ENCODE measurements at places on chromosomes 11 and 22.

DNA sequence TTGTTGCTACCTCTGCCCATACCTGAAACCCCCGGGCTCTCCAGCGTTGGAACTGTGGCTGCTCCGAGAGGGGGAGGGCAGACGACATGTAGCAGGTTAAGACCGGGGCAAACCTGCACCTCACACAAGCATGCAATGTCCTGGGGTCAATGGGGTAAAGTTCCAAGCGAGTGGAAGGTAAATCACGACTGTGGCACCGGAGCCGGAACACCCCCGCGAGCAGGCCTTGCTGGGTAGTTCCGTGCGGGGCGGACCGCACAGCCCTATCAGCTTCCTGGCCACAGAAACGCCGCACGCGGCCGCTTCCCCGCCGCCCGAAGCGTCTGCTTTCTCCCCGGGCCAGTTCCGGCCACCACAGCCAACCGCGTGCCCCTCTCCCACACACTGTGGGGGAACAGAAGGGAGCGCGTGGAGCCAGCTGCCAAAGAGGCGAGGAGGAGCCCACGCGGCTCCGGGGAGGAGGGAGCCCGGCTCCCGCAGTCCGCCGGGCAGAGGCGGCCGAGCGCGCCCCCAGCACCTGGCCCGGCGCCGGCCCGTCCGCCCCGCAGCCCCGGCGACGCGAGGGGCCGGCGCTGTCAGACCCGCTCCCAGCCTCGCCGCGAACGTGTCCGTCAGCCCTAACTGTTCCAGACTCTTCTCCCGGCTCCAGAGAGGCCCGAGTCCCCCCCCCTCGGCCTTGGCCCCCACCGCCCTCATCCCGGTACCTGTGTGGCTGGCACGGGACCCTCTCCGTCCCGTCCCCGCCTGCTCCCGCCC, 1.6 kb downstream of the SPTBN2 start:
- DNase-seq, result no peak

GRCh38 chr22:33923660-33924246, 3.5 kb upstream of the LARGE1 start:
- no peak for DNase-seq

DNA sequence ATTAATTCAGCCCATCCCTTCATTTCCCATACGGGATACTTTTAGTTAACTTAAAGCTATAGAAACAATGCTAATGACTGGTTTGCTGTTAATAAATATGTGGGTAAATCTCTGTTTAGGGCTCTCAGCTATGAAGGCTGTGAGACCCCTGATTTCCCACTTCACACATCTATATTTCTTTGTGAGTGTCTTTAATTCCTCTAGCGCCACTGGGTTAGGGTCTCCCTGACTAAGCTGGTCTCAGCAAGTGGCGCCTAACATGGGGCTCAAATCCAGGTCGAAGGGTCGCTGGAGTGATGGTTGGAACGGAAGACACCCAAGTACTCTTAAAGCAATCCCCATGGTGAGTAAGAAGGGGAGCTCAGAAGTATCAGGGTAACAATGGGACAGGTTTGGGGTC, 14.4 kb upstream of the OOSP1 start:
- DNase-seq, result no peak

DNA sequence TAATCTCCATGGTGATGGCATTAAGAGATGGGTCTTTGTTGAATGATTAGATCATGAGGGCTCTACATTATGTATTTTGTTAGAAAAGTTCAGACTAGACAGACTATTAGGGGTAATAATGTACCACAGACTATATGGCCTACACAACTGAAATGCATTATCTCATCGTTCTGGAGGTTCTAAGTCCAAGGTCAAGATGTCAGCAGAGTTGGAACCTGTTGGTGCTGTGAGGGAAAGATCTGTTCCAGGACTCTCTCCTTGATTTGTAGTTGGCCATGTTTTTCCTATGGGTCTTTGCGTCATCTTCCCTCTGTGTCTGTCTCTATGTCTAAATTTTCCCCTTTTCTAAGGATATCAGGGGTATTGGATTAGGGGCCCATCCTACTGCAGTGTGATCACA, 8.4 kb upstream of the GLYATL1 start:
- DNase-seq, result no peak
